ENCODE measurements at places on chromosomes 6 and 20.

DNA sequence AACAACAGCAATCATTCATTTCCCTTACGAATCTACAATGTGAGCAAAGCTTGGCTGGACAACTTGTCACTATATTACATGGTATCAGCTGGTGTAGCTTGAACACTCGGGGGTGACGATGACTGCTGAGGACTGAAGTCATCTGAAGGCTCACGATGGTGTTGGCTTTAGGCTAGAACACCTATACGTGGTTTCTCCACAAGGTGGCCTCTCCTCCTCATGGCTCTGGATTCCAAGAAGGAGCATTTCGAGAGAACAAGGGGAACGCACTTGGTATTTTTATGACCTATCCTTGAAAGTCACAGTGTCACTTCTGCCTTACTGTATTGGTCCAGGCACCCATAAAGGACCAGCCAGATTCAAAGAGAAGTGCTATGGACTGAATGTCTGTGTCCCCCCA lies 37.5 kb upstream of the ADGRF1 start:
- no peak for DNase-seq

GRCh38 chr20:21106171-21107017 lies at the start of gene LINC00237:
LINC00237 (minus strand) TSS chr20:21106358.
- DNase-seq, result no peak

GRCh38 chr20:35432430-35432735 lies 5.6 kb downstream of the GDF5 start:
- DNase-seq, result no peak

GRCh38 chr6:155441112-155441465 lies 14.6 kb downstream of the NOX3 start:
- no peak for DNase-seq

- DNase-seq, result no peak
Observed at GRCh38 chr6:4635666-4636065, 140.5 kb upstream of the CDYL start.

- no peak for DNase-seq
Observed at GRCh38 chr6:8172530-8172929, 70.2 kb upstream of the EEF1E1 start.

DNA sequence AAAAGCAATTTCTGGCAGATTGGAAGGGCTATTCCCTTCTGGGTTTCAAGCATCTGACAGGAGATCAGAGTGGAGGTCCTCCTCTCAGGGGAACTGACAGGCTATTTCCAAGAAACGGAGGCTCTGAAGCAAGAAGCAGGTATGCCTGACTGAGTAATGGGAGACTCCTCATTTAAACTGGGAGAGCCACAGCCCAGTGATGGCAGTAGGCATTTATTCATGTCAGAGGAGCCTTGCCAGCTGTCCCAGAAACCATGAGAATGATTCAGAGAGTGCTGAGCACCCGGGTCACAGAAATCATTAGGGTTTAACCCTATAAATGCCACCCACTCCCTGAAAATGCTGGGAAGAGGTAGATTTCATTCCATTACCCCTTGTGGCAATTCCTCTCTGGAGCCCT lies 247.5 kb upstream of the RNF217 start:
- no peak for DNase-seq

DNA sequence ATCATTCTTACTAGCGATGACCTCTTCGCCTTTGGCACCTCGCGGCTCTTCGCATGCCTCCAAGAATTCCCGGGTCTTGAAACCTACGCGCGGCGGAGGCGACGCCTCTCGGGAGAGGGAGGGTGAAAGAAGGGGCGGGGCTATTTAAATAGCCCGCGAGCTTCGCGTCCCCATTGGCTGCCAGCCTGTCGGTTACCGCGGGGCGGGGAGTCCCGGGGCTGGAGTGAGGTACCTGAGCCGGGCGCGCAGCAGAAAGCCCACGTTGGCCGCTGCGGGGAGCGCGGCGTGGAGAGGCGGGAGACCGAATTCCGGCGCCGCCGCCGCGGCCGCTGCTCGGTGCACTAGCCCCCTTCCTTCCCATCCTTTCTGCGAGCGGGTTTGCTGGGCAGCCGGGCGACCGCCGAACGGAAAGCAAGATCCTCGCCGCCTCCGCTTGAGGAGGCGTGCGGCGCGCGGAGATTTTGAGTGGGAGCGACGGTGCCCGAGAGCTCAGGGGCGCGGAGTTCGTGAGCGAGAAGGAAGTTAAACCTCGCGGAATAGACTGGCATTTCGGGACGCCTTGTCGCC lies at the start of gene BMP6:
TSS of gene BMP6 (plus strand) at position 251 of the 567 bp plus-strand sequence. CDS start 857 bp downstream, outside the sequence.
- peak; percentile 66 for DNase-seq

GRCh38 chr20:50686821-50687220 lies 4.5 kb downstream of the RIPOR3 start:
- no peak for DNase-seq

DNA sequence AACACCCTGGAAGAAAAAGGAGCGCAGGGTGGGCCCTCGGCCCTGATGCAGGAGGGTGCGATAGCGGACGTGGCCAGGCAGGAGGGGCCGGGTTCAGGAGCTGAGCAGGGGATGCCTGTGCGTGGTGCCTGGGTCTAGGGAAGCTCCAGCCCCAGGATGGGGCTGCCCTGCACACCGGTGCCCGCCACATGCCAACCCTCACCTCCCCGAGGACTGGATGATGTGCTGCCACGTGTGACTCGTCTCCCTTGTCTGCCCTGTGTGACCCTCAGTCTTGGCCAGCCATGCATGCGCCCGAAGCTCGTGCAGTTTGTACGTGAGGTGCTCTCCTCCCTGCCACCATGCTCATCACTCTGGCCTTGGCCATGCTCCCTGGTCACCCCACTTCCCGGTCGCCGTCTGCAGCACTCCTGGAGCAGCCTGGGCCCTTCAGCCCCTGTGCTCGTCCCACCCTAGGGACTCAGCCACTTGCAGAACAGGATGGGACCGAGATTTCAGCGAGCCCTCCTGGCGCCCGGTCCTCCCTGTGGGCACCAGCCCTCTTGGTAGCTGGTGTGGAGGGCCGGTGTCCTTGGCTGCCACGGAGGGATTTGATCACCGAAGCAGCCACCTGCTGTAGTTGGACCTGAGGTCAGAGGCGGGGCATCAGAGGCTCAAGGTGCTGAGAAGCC lies 4.3 kb upstream of the COL20A1 start:
- DNase-seq, result no peak

DNA sequence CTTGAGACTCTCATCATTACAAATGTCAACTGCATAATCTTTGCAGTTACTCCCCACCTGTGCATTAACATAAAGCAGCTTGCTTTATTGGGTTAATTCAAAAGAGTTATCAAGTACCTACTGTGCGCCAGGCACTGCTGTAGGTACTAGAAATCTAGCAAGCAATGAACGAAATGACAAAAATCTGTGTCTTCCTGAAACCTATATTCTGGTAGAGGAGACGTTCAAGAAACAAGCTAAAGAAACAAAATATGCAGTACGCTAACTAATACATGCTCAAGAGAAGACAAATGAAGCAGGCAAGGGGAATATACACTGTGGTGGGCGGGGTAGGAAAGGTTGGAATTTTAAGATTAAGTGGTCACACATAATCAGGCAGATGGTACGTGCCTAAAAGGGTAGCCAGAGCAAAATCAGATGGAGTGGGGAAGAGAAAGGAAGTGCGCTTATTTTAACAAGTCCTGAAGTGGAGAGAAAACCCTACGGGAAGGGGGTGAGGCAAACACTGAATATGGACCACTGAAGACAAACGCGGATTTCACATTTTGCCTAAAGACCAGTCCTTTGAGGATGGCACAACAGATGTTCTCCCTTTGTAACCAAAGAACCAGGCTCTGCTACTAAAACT lies 1.2 kb downstream of the ELOVL2 start:
- DNase-seq, result no peak

DNA sequence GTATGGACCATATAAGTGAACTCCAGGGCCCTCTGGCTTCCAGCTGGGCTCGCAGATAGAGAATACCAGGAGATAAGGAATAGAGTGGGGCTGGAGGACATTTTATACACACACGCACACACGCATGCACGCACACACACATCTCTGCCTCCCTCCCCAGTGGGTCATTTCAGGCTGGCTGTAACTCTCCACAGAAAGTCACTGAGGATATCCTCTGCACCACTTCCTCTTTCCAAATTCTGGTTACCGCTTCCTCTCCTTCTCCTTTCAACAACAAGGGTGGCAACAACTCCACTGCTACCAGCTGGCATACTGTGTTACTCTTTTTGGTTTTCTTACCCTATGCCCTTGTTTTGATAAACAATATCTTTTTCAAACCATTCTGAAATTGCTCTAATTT lies 280.2 kb downstream of the COL12A1 start:
- DNase-seq, result peak; percentile 0

GRCh38 chr6:126086560-126086959 lies 100.2 kb downstream of the TRMT11 start:
- no peak for DNase-seq

DNA sequence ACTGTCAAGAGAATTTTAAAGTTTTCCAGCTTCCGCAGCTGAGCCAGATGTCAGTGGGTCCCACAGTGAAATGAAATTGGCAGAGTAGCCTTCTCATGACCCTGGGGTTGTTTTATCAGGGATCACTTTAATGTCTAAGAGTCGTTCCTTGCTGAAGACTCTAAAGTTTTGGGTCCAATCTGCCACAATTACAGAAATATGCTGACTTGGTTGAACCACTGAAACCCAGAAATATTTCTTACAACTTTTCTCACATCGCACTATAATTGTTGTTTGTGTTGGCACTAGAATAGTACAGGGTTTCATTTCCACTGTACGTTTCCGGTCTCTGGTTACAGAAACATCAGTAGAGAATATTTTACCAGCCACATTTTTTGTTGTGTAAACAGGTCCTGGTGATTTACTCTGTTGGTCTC lies 109.0 kb downstream of the HMGCLL1 start:
- DNase-seq, result no peak

- no peak for DNase-seq
Observed at GRCh38 chr6:156807795-156808194, 30.6 kb downstream of the ARID1B start.

Measured in CD4-positive, alpha-beta T cell treated with Interferon gamma for 1 hour (primary cell).